ENCODE measurements at places on chromosomes 12 and 14.
A peak's percentile ranks its signal among the peaks of the same experiment; 100 is the strongest.

DNA sequence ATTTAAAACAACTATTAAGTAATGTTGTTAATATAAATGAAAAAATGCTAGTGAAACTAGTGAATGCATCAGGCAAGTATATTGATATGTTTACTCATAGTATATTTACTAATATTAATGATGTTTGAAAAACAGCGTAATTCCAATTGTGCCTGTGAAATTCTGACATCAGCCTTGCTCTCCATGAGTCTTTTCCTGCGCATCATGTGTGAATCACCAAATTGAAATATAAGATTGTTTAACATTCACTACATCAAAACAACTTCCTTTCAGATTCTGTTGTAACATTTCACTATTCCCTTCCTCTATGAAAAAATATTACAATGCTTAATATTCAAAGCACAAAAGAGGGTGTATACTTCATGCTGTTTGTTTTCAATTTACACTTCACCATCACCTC lies 1995.9 kb upstream of the SEL1L start:
- DNase-seq, result no peak

DNA sequence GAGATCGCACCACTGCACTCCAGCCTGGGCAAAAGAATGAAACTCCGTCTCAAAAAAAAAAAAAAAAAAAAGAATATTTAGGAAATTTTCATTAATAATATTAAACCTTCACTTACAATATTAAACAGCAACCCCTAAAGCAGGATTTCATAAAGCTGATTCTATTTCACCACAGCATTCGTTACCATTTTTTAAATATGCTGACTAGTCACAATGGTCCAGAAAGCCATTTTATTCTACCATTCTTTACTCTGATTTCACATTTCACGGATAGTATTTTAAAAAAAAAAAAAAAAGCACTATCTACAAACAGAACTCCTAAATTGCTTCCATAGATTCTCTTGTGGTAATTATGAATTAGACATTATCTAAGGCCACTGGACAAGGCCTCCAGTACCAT lies 27.6 kb downstream of the SARNP start:
- no peak for DNase-seq

DNA sequence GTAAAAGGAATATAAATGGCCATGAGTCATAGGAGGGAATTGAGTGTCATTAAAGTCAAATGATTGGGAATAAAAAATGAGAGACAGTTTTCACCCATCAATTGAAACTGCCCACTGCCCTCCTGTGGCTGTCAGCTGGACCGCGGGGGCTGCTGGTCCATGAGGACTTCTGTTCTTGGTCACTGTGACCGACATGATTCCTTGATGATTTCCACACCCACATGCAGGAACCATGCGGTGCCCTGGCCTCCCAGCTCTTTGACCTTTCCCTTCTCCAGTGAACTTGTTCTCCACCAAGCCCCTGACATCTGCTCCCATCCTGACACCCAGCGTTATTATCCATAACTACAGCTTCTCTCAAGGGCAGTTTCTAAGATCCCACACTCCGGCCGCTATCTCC lies 48.4 kb downstream of the C12orf75 start:
- DNase-seq, result peak; percentile 32

GRCh38 chr12:109961612-109962011 lies 34.6 kb downstream of the GIT2 start:
- no peak for DNase-seq

DNA sequence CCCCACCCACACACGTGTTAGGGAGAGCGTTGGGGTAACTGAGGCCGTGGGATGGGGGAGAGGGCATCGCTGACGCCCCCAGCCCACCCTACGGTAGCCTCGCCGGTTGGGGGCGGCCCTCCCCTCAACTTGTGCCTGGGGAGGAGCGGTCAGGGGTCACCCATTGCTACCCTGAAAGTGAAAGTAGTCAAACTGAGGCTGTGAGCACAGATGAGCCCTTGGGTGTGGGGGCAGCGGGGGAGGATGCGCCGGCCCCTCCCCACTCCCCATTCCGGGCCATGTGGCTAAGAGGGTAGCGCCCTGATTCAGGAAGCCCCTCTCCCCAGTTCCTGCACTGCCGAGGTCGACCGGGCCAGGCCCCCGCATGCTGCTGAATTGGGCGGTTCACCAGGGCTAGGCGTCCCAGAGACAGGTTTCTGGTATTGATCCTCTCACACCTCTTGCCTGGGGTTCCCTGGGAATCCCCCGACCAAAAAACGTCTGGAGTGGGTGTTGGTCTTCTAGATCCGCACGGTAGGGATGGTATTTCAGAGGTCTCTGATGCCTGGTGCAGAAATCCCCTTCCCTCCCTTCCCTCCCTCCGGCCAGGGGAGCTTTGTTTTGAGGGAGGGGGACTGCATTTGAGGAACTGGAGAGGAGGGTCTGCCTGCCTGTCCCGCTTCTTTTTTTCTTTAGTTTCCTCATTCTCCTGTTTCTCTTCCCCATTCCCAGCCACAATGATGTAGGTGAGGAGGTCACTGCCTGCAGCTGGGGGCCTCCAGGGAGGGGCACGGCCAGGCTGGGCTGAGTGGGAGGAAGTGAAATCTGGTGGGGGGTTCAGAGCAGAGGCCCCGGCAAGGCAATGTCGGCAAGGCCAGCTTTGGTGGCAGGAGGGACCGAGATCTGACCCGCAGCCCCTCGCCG lies 1.0 kb downstream of the SH2B3 start:
- no peak for DNase-seq

GRCh38 chr14:73744175-73744867 lies 30.1 kb upstream of the PNMA1 start:
- no peak for DNase-seq

- DNase-seq, result no peak
These were observed 19.0 kb upstream of the ACTN1 start for GRCh38 chr14:68998062-68998461.

DNA sequence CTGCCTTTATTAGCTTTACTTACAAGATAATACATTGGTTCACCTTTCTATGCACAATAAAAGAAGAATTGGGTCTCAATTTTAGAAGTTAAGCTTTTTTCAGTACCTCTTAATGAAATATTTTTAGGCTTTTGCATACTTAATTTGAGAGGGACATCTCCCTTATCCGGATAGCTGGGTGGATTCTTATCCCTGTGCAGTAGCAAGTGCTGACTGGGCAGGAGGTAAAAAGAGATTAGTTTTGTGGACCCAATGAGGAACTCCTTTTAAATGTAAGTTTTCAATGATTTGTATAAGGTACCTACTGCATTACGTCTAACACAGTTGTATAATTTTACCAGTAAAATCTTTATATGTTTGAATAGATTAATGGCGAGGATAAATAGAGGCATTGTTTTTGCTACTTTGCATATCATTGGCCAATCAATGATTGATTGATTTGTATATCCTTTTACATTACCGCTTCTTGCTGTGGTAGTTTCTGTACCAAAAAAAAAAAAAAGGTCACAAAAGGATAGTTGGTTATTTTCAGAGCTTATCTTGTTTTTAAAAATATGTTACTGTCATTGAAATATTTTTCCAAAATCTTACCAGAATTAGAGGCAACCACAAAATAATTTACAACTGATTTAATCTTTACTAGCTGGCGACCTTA lies 2.2 kb downstream of the CPSF6 start:
- no peak for DNase-seq

GRCh38 chr12:85872497-85873091 lies 1.5 kb upstream of the NTS start:
- DNase-seq, result peak; percentile 63

- DNase-seq, result peak; percentile 66
These were observed 5.8 kb downstream of the CCNB1IP1 start for GRCh38 chr14:20327005-20327869.

GRCh38 chr14:101501341-101501740 lies 60.0 kb upstream of the DIO3 start:
- DNase-seq, result no peak

DNA sequence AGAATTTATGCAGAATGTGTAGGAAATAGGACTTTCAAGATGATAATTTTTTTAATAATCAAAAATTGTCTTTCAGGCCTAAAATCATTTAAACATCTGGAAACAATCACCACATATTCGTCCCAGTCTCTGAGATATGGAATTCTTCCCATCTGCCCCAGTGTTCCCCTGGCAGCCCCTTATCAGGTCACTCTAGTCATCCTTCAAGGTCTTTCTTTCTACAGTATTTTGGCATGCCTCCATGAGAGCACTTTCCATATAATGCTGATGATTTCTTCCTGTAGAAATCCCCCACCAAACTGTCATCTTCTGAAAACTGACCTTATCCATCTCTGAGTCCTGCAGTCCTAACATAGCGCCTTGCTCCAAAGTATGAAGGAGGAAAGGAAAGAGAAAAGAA lies 422.1 kb downstream of the RPS29 start:
- no peak for DNase-seq

DNA sequence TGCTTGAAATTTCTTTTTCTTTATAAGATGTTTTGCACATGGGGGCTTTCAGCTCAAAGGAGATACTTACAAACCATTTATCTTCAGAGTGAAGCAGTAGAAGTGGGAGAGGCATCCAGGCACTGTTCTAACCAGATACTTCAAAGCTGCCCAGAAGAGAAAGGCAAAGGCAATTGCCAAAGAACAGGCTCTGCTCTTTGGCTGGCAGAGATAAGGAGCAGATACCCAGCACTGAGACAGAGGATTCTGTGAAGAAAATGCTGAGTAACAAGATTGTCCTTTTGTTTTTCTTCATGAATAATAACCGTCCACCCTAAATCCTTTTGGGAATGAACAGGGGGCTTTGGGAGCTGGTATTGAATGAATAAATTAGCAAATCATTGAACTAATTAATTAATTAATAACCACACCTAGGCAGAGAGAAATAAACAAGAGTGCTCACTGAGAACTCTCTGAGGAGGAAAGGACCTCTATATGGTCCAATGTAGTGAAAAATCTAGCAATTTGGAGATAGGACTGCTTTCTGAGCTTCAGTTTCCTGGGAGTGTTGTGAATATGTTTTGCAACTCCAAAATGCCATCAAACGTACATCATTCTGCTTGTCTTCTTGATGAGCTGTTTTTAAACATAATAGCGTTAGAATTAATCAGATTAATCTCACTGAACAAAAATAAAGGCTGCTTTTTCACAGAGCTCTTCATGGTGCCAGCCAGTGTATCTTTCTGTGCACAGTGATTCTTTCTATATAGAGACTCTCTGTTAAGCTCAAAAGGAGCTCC lies 192.8 kb upstream of the AMIGO2 start:
- no peak for DNase-seq

DNA sequence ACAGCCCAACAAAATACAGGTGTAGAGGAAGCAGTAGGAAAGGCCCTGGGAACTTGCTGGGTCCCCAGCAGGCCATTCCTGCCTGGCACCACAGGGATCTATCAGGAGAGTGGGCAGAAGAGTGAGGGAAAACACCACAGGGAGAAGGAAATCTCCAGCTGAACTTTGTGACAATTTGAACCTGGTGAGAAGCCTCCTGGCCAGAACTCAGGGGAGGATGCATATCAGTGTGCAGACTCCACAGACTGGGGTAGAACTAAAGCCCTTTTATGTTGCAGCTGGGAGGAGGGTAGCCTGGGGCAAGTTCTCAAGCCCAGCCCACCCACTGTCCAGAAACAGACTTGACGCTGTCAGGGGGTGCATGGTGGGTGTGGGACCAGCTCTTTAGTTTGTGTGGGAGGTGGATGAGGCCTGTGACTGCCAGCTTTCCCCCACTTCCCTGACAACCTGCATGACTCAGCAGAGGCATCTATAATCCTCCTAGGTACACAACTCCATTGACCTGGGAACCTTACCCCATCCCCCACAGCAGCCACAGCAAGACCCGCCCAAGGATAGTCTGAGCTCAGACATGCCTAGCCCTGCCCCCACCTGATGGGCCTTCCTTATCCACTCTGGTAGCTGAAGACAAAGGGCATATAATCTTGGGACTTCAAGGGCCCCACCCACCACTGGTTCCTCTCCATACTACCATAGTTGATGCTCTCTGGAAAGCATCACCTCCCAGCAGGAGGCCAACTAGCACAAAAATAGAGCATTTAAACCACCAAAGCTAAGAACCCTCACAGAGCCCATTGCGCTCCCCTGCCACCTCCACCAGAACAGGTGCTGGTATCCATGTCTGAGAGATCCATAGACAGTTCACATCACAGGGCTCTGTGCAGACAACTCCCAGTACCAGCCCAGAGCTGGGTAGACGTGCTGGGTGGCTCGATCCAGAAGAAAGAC lies 28.9 kb downstream of the PNN start:
- DNase-seq, result no peak

DNA sequence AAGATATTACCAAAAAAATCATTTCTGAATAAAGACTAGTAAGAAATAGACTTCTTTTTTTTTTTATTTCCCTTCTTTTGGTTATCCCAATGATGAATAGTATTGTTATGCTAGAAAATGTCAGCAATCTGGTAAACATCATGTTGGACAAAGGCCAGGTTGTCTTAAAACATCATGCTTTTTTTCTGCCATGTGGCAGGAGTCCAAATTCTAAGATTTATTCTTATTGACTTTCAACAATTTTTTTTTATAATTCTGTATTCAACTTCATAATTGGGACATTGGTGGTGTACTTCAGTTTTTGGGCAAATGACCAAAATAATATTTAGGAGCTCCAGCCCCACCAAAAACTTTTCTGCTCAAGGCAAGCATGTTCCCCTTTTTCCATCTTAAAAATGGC lies 10.5 kb downstream of the DCN start:
- DNase-seq, result no peak

- no peak for DNase-seq
These were observed 23.1 kb upstream of the PGF start for GRCh38 chr14:74978416-74978947.

DNA sequence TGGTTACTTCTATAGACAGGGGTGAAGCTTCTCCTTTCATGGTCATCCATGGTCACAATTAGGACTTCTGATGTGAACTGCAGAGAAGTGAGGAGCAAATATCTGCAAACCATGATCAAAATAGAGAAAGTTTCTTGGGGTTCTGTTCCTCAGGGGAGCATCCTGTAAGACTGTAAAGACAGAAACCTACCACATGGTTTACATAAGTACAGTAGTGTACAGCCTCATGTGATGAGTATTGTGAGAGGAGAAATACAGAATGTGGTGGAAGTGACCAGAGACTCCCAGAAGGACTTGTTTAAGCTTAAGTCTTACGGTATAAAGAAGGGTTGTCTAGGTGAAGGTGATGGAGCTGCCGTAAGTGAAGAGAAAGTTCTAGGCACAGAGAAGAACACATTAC lies 484.7 kb downstream of the LRIG3 start:
- DNase-seq, result no peak

DNA sequence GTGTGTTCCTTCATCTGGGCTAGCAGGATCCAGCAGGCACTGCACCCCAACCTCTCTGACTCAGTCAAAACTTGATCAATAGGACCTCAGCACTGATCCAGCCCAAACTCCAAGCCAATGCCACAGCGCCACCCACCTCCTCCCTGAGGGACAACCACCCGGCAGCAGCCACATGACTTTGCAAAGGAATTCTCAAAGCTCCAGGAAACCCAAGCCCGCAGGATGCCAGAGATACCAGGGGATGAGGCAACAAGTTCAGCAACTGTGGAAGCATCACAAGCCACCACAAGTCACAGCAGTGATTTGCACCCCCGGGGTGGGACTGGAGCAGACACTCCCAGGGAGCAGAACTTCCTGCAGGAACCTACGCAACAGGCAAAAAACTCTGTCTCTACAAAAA lies 37.3 kb downstream of the ACTN1 start:
- DNase-seq, result no peak

DNA sequence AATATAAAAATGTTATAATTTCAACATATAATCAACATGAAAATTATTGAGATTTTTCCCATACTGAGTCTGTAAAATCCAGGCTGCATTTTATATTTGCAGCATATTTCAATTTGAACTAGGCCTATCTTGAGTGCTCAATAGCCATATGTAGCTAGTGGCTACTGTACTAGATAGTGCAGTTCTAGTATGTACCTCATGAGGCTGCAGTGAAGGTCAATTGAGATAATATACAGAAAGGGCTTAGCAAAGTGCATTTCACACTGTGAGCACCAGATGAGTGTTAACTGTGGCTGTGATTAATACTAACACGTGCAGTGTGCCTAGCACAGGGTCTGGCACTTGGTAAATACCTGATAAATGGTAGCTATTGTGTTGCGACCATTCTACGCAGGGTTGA lies 5.4 kb upstream of the SLC22A17 start:
- no peak for DNase-seq
